ENCODE measurements at places on chromosomes 11 and 22.

DNA sequence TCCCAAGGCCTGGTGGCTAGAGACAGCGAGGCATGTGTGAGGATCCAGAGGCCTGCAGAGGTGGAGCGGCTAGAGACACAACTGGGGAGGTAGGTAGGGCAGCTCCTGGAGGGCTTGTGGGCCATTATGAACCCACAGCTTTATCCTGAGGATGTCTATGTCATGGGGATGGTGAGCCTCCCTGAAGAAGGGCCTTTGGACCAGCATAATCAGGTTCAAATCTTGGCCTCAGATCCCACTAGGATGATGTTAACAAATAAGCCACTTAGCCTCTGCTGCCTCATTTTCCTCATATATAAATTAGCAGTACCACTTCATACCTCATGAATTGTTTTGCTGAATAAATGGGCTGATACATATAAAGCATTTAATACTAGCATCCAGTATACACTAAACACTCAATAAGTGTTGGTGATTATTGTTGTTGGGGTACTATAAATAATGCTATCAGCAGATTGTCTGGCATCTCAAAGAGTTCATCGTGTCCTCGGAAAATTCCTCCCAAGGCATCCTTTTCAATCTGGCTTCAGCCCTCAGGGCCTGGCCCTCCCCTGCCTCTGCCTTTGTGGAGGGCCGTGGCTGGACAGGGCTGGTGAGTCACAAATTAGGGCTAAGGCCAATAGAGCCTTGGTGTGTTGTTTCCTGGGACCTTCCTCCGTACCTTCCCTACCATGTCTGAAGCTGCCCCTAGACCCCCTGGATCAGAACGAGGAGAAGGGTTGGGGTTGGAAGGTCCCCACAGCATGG, 30.9 kb upstream of the LRRC32 start:
- no peak for DNase-seq

DNA sequence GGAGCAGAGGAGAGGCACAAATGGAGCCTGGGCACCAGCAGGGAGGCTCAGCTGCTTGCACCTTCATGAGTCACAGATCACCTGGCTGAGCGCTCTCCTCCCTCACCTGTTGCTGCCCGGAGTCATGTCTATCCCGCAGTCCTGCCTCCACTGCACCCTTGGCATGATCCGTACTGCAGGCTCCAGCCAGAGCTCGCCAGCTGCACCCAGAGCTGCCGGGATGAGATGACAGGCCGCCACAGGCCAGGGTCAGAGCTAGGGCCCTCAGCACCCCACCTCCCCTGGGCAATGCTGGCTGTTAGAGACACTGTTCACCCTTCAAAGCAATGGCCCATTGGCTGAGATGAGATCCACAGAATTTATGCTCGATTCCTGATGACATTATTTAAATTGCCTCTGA, 702.8 kb downstream of the TBC1D22A start:
- DNase-seq = no peak

GRCh38 chr11:134030853-134031252, 38.0 kb upstream of the JAM3 start:
- DNase-seq = no peak

DNA sequence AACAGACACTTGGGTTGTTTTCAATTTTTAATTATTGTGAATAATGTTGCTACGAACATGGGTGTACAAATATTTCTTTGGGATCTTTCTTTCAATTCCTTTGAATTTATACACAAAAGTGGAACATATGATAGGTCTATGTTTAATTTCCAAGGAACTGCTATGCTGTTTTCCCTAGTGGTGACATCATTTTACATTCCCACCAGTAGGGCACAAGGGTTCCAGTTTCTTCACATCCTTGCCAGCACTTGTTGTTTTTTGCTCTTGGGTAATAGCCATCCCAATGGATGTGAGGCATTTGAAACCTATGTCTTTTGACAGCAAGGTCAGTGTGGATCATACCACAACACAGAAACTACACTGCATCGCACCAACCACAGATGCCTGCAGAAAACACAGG, 41.8 kb upstream of the SCN3B start:
- no peak for DNase-seq

DNA sequence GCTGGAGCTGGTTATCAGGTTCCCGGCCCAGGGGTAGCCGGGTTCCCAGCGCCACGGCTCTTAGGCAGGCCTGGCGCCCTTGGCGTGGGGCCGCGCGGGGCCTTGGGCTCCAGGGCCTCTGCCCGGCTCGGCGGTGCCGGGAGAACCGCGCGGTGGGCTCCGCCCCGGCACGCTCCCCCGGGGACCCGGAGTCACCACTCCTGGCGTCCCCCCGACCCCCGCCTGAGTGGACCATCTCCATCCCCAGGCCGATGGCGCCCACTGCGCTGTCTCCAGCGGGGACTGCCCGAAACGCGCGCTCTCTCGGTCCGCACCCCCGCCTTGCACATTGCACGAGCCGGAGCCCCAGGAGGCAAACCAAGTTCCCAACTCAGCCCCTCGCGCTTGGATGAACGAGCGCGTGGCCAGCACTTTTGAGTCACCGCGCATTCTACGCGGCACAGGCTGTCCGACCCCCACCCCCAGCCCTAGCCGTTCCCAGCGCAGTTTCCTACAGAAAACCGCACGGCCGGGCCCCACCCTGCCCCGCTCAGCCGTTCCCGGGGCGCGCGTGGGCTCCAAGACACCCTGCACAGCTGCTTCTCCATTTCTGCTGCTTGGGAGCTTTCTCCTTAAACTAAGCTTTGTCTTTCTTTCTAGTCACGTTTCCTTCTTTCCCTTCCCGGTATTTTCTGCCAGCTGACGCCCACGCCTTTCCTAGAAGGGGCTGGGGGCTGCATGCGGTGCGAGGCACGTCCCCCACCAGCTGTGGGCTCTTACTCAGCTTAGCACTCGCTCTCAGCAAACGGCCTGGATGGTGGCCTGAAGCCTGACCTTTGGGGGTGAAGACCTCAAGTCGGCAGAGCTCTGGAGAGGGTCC, 650 bp upstream of the CHID1 start:
- no peak for DNase-seq

- DNase-seq = no peak
Measured at GRCh38 chr11:60879971-60880588, 12.7 kb downstream of the ZP1 start.

DNA sequence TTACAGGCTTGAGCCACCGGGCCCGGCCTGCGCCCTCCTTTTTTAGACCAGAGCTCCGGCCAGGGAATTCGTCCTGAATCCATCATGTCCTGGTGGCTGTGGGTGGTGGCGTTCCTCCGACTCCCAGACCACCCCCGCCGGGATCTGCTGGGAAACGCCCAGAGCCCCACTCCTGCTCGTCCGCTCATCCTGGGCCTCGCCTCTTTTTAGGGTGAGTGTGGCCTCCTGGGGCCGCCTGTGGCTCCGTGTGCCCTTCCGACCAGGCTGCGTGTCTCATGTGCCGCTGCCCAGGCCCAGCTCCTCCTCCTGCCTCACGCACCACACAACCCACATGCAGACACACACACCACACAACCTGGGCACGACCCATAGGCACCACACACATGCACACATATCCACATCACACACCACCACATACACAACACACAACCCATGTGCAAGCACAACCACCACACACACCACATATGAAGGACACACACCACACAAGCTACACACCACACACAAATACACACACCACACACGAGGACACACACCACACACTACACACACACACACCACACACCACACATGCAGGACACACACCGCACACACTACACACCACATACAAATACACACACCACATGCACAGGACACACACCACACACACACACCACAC, 946.2 kb downstream of the BRD1 start:
- DNase-seq = no peak

GRCh38 chr11:19736831-19737230, 24.2 kb downstream of the NAV2 start:
- DNase-seq = no peak

GRCh38 chr11:64060861-64061444, 25.2 kb downstream of the FLRT1 start:
- DNase-seq = no peak

DNA sequence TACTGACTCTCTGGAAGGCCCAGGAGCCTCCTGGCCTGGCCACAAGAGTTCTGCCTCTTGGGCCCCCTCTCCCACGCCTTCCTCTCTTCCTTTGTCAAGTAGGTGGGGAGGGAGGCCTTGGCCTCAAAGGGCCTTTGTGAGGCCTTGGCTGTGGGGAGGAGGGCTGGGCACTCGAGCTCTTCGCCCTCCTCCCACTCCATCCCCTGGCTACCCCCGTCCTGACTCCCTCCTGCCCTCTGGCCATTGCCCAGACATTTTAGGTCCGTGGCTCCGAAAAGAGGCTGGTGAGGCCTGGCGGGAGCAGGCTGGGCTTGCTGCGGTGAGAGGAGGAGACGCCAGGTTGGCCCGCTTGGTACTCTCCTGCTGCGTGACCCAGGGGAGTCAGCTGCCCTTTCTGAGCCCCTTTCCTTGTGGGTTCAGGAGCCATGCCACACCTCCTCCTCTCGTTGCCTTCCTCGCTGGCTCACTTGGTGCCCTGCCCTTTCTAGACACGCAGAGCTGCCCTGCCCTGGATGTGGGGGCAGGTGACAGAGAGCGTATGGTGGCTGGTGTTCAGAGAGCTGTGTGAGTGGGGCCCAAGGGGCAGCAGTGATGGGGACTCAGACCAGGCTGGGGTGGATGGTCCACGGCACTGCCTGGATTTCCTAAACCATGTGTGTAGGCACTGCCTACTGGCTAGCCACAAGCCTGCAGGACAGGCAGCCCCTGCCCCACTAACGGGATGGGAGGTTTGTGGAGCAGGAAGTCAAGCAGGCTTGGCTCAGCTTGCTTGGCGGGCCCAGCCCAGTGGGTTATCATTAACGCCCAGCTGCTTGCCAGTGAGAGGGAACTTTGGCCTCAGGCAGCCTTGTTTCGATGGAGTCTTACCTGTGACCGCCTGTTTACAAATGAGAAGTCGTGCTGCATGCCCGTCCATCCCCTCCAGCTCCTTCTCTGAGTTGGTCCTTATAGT, 15.8 kb upstream of the OMP start:
- DNase-seq = no peak

DNA sequence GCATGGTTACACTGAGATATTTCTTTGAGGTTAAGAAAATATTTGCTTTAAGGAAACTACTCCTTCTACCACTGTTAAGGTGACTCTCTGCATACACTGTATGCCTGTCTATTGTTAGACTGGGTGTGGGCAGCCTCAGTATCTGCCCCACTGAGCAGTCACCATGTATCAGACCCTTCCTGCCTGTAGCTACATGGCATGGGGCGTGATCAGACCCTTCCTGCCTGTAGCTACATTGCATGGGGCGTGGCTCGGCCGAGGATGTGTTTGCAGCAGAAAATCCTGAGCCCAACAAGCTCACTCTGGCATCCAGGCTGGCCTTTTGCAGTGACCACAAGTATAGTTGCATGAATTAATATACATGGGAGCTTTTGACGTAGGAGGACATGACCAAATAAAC, 669.4 kb downstream of the OPCML start:
- no peak for DNase-seq

- DNase-seq = no peak
Measured at GRCh38 chr11:58330861-58331260, 28.0 kb downstream of the OR5B17 start.

DNA sequence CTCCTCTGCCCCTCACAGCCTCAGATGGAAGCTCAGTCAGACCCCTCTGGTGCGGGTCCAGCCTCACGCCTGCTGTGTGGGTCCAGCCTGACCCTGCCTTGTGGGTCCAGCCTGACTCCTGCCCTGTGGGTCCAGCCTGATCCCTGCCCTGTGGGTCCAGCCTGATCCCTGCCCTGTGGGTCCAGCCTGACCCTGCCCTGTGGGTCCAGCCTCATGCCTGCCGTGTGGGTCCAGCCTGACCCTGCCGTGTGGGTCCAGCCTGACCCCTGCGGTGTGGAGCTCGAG, 445.3 kb downstream of the BRD1 start:
- DNase-seq = no peak

- DNase-seq = no peak
Measured at GRCh38 chr11:90243534-90243933, 20.7 kb upstream of the CHORDC1 start.

DNA sequence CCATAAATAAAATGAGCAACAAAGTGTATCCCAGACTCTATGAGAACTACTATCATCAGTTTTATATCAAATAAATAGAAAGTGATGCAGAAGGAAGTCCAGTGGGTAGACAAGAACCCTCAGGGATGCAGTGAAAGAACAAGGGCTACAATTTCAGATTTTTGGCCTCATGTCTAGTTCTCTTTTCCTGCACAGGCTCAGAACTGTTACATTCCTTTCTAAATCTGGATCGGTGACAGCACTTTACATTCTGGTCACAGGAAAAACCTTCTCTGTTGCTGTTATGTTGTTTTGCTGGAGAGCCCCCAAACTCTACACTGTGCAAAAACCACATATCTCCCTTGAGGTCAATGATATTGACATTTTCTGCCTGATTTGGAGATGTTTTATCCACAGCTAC, 108.8 kb upstream of the ANO5 start:
- DNase-seq = no peak

GRCh38 chr11:10550503-10551289, 9.7 kb upstream of the RNF141 start:
- DNase-seq = no peak

GRCh38 chr22:31917227-31917921, 27.0 kb upstream of the YWHAH start:
- DNase-seq = no peak

- DNase-seq = no peak
Measured at GRCh38 chr11:8386134-8386864, 122.6 kb upstream of the LMO1 start.

- no peak for DNase-seq
Measured at GRCh38 chr22:38141217-38141973, 30.9 kb upstream of the BAIAP2L2 start.

DNA sequence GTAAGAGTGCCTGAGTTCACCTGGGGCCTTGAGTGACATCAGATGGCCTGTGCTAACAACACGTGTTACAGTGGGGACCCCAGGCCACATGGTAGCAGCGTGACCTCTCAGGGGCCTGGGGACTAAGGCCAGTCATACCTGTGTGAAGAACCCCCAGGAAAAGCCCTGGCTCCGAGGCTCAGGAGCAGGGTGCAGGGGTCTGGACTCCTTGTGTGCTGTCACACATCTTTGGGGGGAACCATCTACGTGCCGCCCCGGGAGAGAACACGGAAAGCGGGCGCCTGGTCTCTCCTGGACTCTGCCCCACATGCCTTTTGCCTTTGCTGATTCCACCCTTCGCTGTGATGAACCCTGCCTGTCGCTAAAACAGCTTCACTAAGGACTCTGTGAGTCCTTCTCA, 48.7 kb downstream of the SHANK2 start:
- DNase-seq = no peak

GRCh38 chr22:46052331-46052771, 75.4 kb upstream of the WNT7B start:
- no peak for DNase-seq

DNA sequence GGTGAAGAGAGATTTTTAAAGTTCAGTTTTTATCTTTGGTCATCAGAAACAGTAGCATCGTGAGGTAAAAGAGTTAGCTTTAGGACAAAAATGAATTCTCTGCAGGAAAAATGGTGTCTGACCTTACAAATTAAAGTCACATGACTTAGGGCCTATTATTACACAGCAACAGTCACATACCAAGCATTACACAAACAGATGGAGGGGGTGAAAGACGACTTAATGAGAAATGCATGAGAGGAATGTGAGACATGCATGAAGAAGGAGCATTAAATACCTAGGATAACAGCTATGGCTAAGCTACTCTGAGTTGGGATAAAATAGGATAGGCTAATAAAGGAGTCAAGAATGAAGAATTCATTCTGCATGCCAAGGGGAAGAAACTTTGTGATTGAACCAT, 77.5 kb downstream of the BLID start:
- no peak for DNase-seq

GRCh38 chr22:43381693-43382092, 30.1 kb upstream of the MPPED1 start:
- no peak for DNase-seq

- no peak for DNase-seq
Measured at GRCh38 chr11:124900464-124900863, 2.8 kb upstream of the ROBO4 start.

Measured in cortex of kidney (tissue), 1 donor.